ENCODE measurements at places on chromosomes 2 and 18.

DNA sequence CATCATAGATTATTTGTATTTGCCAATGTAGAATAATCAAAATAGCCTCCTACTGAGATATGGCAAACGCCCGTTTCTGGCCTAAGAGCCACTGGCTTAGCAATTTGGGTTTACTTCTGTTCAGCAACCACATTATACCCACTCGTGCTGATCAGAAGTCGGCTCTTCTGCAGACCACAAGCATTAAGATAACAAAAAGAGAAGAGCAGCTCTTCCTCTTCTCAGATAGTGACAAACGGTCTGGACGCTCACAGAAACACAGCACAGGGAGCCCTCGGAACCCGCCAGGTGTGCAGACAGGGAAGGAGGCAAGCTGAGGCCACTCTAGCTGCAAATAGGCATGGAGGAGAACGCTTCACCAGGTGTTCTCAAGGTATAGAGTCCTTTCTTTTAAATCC lies 164.0 kb downstream of the HDAC4 start:
- no peak for DNase-seq

DNA sequence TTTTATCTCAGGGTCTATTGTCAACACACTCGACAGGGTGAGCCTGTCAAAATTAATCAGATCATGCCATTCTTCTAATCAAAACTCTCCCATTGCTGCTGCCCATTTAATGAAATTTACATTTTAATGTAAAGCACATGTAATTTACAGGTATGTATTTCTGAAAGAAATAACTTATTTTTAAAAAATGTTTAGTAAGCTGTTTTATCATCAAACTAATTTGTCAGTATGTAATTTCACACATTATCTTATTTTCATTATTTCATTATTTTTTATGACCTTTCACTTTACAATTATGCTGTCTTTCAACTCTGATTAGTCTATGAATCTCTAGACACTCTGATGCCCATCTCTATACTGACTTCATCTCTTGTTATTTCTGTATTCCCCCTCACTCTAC lies 467.8 kb downstream of the ZNF804A start:
- DNase-seq: no peak

DNA sequence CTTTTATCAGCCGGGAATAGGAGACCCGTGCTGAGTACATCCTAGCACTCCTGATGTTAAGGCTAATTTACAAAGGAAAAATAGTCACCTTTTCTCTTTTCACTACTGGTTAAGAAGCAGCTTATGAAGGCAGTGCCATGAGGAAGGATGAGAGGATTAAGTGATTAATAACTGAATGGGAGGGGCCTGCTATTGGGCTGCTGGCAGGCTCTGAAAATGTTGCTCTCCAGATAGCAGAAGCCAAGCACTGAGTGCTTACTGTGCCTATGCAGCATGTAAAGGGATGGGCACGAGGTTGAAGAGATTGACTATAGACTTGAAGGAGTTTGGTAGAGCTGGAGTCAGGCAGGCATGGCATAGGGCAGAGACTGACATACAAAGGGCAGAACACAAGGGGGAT lies 282.4 kb upstream of the THSD7B start:
- no peak for DNase-seq

GRCh38 chr2:41084321-41084720 lies 632.4 kb upstream of the SLC8A1 start:
- no peak for DNase-seq

DNA sequence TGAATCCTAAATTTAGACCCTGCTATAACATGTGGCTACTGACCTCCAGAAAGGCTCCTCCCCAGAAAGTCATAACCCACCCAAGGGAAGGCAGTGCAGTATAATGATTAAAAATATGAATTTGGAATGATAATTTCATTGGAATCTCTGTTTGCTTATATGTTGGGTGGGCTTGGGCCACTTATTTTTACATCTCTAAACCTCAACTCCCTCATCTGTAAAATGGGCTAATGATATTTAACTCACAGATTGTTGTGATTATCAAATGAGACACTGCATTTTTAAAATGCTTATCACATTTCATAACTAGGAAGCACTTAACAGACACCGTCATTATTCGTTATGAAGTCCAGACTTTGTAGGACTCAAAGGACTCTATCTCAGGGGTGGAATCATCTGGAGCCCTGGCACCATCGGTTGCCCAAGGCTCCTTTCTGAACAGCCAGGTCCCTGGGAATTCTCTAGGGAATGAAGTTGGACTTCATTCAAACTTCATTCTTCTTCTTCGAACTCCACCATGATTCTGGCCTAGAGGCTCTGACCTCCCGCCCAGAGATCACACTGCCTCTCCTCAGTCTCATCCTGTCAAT lies 33.1 kb upstream of the RMDN2 start:
- no peak for DNase-seq

DNA sequence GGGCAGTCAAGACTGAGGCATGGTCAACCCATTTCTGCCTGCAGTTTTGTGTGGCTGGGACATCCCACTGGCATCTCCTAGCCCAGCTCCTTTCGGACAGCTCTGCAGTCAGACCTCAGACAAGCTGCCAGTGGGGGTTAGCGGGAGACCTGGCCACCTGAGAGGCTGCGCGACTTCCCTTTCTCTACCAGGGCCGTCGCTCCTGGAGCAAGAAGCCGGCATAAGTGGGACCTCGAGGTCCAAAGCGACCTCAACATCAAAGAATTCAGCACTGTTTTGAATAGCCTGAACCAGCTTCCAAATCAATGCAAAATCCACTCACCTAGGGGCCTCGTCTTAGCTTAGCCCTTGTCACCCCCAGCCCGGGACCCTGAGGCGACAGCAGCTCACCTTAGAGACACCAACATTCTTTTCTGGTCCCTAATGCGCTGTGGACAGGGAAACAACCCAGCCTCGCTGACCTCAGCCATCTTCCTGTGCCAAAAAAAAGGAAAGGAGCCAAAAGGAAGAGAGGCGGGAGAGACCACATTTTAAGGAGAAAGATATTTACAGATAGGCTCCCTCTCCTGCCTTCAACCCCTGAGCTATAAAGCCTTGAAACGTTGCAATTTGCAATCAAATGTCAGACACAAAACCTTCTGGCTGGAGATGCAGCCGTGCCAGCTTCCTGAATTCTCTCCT lies 81.2 kb downstream of the GFPT1 start:
- DNase-seq: no peak

- DNase-seq: no peak
Observed at GRCh38 chr2:154439156-154439555, 259.3 kb upstream of the KCNJ3 start.

DNA sequence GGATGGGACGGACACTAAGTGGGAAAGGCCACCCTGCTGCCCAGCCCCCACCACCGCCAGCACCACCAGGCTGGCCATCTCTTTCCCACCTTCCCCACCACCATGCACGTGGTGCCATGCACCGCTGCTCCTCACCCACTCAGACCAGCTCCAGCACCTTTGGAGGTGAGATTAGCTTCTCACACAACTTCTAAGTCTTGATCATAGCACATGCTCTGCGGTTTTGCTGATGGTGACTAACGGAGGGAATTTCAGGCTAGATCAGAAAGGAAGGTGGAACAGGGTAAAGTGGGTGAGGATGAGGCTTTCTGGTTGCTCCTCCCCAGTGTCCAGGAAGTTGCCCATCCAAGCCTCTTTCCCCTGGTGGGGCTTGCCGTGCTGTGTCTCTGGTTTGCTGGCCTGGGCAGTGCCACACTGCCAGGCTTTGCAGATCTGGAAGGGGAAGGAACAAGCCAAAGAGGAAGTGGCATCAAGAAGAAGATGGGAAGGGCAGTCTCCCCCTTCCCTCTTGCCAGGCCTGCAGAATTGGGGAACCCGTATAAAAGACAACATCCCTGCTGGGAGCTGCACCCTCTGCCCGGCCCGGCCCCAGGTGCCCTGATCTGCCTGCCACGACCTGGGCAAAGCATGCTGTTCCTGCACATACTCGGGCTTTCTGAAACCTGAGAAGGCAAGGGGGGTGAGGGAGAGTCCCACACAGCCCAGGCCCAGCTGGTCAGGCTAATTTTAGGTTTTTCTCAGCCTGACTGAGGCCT lies 44.3 kb upstream of the CAB39 start:
- DNase-seq: no peak

- DNase-seq: no peak
Observed at GRCh38 chr2:118231759-118232158, 143.5 kb downstream of the INSIG2 start.

DNA sequence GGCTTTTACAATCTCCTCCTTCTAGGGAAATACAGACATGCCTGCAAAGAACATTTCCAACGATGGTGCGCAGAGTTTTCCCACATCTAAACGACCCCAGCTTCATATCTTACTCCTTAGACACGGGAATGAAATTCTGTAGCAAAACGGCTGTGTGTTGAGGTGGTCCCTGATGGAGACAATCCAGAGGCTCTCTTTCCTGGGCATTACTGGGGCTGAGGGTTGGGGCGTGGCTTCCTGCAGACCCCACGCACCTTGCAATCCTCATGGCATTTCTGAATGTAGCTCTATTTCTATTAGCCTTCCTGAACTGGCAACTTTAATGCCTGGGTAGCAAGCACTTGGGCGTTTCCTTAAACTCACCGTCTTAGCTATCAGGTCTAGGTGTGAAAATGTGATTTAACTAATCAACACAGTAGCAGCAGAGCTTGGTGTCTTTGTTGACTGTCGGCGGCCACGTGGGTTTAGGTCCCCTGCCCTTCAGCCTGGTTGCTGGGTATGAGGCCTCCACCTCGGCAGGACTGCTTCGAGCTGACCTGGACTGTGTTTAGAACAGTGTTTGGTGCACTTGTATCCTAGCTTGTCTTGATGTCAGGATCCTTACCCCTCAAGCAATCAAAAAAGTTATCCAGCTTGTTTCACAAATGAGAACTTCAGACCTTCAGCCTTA lies 242.8 kb downstream of the GBX2 start:
- DNase-seq: no peak

DNA sequence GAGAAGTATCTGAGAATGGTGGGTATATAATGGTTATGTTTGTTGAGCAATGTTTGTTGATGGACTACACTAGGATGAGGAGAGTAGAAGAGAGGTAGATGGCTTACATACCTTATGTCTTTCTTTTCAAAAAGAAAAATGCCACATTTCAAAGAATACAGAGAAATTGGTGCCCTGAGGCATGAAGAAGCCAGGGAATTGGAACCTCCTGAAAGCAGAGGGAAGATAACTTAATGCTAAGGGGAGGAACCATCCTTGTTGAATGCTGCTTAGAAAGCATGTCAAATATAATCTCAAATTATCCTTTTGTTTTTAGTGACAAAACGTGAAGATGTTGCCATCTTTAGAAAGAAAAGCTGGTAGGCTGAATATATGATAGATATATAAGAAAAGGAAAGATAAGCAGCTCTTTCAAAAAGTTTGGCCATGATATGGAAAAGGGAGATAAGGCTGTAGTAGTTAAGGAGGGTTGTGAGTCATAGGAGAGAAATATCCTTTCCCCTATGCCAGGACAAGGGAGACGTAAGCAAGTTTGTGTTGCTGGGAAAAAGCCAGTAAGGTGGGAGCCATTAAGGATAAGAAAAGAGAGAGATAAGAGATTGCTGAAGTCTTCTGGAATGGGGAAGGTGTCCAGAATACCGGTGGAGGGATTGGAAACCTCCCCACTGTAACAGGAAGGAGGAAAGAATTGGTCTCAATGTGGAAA lies 66.3 kb downstream of the SCN2A start:
- no peak for DNase-seq
